CD4-positive, CD25-positive, alpha-beta regulatory T cell (primary cell): ENCODE measurements at places on chromosomes 12 and 14. TPM values are rescaled to one million over a fixed set of nuclear protein-coding genes. Genes with fewer than 3 reads are reported as not detected.
A peak's percentile ranks its signal among the peaks of the same experiment; 100 is the strongest.

The SIX6 gene
- total RNA-seq: not detected

- no peaks in the 10 kb centered on the region for H3K36me3 ChIP-seq
- H3K4me1 ChIP-seq: no peaks in the 10 kb centered on the region
- no peak overlapping the region for H3K4me3 ChIP-seq
- H3K27ac ChIP-seq: no peak overlapping the region
- no peak for DNase-seq
These were observed 455.5 kb upstream of the MGAT4C start for GRCh38 chr12:86711731-86712130.

GRCh38 chr14:100312877-100313400 lies 6.7 kb upstream of the SLC25A29 start:
- H3K27me3 ChIP-seq: no peaks in the 10 kb centered on the region
- H3K4me1 ChIP-seq: peaks cover 3% of the 10 kb centered on the region
- no peak overlapping the region for H3K27ac ChIP-seq
- no peak overlapping the region for H3K4me3 ChIP-seq
- no peak for DNase-seq

The SDR9C7 gene
- not detected for total RNA-seq

DNA sequence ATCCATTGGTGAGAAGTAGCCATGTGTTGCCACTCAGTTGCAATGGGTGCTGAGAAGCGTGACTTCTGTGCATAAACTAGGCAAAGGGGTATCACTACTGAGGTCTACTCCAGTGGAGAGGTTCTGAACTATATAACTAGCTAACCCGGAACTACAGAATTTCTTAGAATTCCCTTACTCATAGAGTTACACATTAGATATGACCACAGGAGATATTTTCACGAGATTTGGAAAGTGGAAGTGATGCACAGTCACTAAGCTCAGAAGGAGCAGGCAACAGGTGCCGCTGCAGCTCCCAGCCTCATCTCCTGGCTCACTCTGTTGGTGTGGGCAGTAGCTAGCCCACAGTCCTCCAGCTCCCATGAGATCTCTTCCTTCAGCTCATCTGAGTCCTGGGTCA lies 136.6 kb downstream of the SSPN start:
- H3K27me3 ChIP-seq: no peaks in the 10 kb centered on the region
- no peak overlapping the region for H3K4me3 ChIP-seq
- no peak overlapping the region for H3K27ac ChIP-seq
- H3K4me1 ChIP-seq: no peaks in the 10 kb centered on the region

The SALL2 gene
- 2.8 TPM for total RNA-seq

- DNase-seq: no peak
- no peaks in the 10 kb centered on the region for H3K36me3 ChIP-seq
- H3K4me1 ChIP-seq: no peaks in the 10 kb centered on the region
- H3K4me3 ChIP-seq: no peak overlapping the region
- H3K27ac ChIP-seq: no peak overlapping the region
These were observed 438.9 kb upstream of the SEL1L start for GRCh38 chr14:81972601-81973000.

GRCh38 chr12:31597066-31597465 lies 6.1 kb upstream of the DENND5B start:
- peaks cover 6% of the 10 kb centered on the region for H3K27me3 ChIP-seq
- H3K27ac ChIP-seq: no peak overlapping the region
- DNase-seq: no peak
- no peaks in the 10 kb centered on the region for H3K36me3 ChIP-seq

The INSM2 gene
- total RNA-seq: not detected

- no peaks in the 10 kb centered on the region for H3K27me3 ChIP-seq
- no peak for DNase-seq
- H3K36me3 ChIP-seq: peaks cover 77% of the 10 kb centered on the region
- no peaks in the 10 kb centered on the region for H3K4me1 ChIP-seq
- no peak overlapping the region for H3K4me3 ChIP-seq
- no peak overlapping the region for H3K27ac ChIP-seq
These were observed 18.4 kb downstream of the SETD3 start for GRCh38 chr14:99462210-99462609.

DNA sequence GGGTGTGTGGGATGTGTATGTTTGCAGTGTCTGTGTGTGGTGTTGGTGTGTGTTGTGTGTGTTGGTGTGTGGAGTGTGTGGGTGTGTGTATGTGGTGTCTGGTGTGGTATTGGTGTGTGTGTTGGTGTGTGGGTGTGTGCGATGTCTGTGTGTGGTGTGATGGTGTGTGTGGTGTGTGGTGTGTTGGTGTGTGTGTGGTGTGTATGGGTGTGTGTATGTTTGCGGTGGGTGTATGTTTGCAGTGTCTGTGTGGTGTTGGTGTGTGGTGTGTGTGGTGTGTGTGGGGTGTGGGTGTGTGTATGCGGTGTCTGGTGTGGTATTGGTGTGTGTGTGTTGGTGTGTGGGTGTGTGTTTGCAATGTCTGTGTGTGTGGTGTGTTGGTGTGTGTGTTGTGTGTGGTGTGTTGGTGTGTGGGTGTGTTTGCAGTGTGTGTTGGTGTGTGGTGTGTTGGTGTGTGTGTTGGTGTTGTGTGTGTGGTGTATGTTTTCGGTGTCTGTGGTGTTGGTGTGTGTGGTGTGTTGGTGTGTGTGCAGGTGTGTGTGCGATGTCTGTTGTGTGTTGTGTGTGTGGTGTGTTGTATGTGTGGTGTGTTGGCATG lies 15.7 kb downstream of the MLXIP start:
- no peak for DNase-seq
- H3K36me3 ChIP-seq: peaks cover 4% of the 10 kb centered on the region
- peaks cover 37% of the 10 kb centered on the region for H3K4me1 ChIP-seq
- H3K4me3 ChIP-seq: no peak overlapping the region
- H3K27me3 ChIP-seq: no peaks in the 10 kb centered on the region
- H3K27ac ChIP-seq: peak overlapping the region; percentile 45

- no peaks in the 10 kb centered on the region for H3K36me3 ChIP-seq
- no peak overlapping the region for H3K4me3 ChIP-seq
- H3K27ac ChIP-seq: no peak overlapping the region
- no peaks in the 10 kb centered on the region for H3K4me1 ChIP-seq
These were observed 95.4 kb downstream of the TTC7B start for GRCh38 chr14:90720832-90721231.

- DNase-seq: no peak
- no peaks in the 10 kb centered on the region for H3K4me1 ChIP-seq
- no peaks in the 10 kb centered on the region for H3K36me3 ChIP-seq
- H3K4me3 ChIP-seq: no peak overlapping the region
These were observed 14.5 kb upstream of the KITLG start for GRCh38 chr12:88594780-88595179.

GRCh38 chr14:67418401-67419191 lies 6.6 kb upstream of the PLEK2 start:
- H3K4me3 ChIP-seq: no peak overlapping the region
- H3K27ac ChIP-seq: no peak overlapping the region
- no peak for DNase-seq
- no peaks in the 10 kb centered on the region for H3K36me3 ChIP-seq
- no peaks in the 10 kb centered on the region for H3K4me1 ChIP-seq
- peaks cover 2% of the 10 kb centered on the region for H3K27me3 ChIP-seq

DNA sequence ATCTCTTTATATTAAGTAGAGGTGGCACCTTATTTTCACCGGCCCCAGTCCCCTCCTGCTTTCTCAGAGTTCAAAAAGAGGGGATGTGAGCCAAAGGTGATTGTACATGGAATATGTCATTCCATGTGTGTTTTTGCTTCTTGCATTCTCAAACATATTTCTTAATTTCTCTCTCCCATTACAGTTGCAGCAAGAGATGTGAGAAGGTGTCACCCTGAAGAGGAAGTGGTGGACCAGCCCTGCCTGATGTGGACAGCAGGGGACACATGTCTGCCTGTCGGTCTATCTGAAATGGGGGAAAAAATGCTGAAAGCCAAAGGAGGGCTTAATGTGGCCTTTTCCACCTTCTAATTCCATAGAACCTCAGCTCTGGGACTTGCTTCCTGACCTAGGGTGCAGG lies 1.9 kb upstream of the FOXN3 start:
- no peak for DNase-seq
- no peaks in the 10 kb centered on the region for H3K36me3 ChIP-seq
- H3K4me1 ChIP-seq: peaks cover 25% of the 10 kb centered on the region
- H3K27ac ChIP-seq: no peak overlapping the region
- no peaks in the 10 kb centered on the region for H3K27me3 ChIP-seq

- H3K27me3 ChIP-seq: no peaks in the 10 kb centered on the region
- no peak overlapping the region for H3K4me3 ChIP-seq
- no peak overlapping the region for H3K27ac ChIP-seq
- no peaks in the 10 kb centered on the region for H3K36me3 ChIP-seq
- H3K4me1 ChIP-seq: no peaks in the 10 kb centered on the region
These were observed 206.8 kb downstream of the DACT1 start for GRCh38 chr14:58844544-58844943.

GRCh38 chr12:59414051-59414450 lies 181.8 kb upstream of the SLC16A7 start:
- no peaks in the 10 kb centered on the region for H3K36me3 ChIP-seq
- H3K4me1 ChIP-seq: no peaks in the 10 kb centered on the region
- H3K27ac ChIP-seq: no peak overlapping the region
- no peaks in the 10 kb centered on the region for H3K27me3 ChIP-seq
- DNase-seq: no peak

DNA sequence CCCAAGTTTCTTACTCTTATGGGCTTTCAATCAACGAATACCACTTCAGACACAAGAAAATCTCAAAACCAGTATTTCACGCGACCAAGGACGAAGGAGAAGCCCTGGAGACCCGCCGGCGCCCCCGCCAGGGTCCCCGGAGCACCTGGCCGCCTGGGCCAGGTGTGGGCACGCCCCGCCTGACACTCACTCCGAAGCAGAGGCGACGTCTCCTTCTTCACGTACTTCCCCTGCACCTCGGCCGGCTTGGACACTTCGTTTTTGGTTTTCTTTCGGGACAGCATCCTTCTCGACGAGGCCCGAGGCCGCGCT lies 466 bp downstream of the SAV1 start:
- peaks cover 5% of the 10 kb centered on the region for H3K27me3 ChIP-seq
- H3K27ac ChIP-seq: peak overlapping the region; percentile 14
- H3K4me3 ChIP-seq: peak overlapping the region; percentile 75
- peaks cover 14% of the 10 kb centered on the region for H3K4me1 ChIP-seq
- peak; percentile 34 for DNase-seq
- no peaks in the 10 kb centered on the region for H3K36me3 ChIP-seq

The AGAP2 gene
- 60.3 TPM for total RNA-seq

The NPFF gene
- not detected for total RNA-seq

The TMEM179 gene
- not detected for total RNA-seq

DNA sequence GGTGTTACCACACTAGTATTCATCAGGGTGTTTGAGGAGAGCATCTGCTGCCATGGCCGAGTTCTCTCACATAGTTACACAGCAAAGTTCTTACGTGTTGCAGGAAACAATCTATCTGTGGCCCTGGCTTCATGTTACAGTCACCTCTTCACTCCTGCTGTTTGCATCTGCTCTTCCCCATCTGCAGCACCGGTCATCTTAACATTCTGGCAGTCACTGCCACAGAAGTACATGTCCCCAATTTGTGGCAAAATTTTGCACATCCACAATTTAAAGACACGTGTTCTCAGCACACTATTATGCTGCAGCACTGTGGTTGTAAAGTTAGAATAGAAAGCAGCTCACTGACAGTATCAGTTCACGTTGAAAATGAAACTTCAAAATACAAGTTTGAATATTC lies 23.2 kb downstream of the MAPK1IP1L start:
- no peaks in the 10 kb centered on the region for H3K27me3 ChIP-seq
- DNase-seq: no peak
- peaks cover 43% of the 10 kb centered on the region for H3K4me1 ChIP-seq
- peaks cover 3% of the 10 kb centered on the region for H3K36me3 ChIP-seq
- H3K4me3 ChIP-seq: peak overlapping the region; percentile 73

DNA sequence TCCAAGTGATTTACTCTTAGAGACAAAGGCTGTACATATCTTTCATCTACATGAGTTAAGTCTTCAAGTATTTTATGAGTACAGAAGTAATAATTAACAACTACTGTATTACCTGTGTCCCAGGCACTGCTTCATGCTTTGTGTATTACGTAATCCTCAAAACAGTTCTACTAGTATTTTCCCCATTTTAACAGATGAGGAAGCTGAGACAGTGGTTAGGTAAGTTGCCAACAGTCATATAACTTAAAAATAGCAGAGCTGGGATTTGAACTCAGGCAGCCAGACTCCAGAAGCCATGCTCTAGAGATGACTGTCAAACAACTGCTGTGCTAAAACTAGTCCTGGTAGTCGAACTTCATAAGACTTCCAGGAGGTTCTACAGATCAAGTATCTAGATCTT lies 10.7 kb downstream of the TRMT5 start:
- no peaks in the 10 kb centered on the region for H3K27me3 ChIP-seq
- no peak for DNase-seq
- H3K36me3 ChIP-seq: peaks cover 11% of the 10 kb centered on the region
- no peak overlapping the region for H3K4me3 ChIP-seq

The NINJ2 gene
- total RNA-seq: 16.8 TPM

The OR4K13 gene
- total RNA-seq: not detected
